ENCODE measurements at places on chromosomes 3 and 15.

GRCh38 chr3:126212620-126213378 is 32.4 kb upstream of the ALDH1L1 start:
- peak; percentile 79 for DNase-seq

DNA sequence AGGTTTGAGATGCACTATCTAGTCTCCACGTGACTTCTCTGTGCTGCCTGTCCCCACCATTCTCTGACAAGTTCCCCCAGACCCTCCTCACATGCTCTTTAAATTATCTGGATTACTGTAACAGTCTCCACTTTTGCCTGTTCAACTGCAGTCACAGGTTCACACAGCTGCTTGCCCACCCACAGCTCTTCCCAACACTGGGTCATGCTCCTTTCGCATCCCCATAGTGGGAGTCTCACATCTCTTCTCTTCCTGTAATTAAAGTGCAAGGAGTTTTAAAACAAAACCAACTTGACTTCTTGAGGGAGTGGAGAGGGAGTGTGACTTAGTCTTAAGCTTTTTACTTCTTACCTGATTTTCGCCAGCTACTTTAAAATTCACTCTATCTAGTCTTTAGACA is 178.8 kb downstream of the PLCL2 start:
- no peak for DNase-seq

DNA sequence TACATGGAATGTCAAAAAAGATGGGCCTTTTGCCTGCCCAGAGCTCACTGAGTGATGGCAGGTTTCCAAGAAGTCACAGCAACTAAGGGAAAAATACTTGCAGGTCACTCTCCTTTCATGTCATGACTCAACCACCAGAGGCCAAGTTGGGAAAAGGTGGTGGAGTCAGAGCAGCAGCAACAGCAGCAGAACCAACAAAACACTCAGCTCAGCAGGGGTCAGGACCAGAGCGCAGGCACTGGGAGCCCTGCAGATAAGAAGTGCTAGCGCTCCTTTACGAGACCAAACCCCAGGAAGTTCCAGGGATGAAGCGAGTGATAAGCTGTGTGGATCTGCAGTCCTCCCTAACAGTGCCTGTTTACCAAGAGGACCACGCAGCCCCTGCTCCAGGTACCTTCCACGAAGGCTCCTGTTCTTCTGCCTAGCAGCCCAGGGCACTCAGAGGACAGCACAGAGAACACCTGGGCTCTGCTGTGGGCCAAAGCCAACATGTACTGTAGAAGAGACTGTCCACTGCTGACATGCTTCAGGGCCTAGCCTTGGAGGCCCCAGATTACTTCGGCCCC is 26.0 kb downstream of the POC1A start:
- peak; percentile 37 for DNase-seq

DNA sequence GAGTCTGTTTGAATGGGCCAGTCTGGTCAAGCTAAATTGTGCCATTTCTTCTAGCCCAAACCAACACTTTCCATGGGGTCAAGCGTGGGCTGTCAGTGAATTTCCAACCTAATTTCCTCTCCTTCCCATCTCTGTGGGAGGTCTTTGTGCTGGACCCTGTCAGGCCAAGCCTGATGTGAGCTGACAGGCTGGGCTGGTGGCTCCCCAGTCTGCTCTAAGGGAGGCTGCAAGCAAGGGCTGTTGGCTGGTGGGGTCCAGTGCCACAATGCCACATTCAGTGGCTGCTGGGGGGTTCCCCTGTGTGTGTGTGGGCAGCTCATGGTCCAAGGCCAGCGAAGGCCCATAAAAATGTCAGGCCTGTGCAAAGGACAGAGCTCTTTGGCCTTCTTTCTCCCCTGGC is 216.1 kb downstream of the OPA1 start:
- no peak for DNase-seq

DNA sequence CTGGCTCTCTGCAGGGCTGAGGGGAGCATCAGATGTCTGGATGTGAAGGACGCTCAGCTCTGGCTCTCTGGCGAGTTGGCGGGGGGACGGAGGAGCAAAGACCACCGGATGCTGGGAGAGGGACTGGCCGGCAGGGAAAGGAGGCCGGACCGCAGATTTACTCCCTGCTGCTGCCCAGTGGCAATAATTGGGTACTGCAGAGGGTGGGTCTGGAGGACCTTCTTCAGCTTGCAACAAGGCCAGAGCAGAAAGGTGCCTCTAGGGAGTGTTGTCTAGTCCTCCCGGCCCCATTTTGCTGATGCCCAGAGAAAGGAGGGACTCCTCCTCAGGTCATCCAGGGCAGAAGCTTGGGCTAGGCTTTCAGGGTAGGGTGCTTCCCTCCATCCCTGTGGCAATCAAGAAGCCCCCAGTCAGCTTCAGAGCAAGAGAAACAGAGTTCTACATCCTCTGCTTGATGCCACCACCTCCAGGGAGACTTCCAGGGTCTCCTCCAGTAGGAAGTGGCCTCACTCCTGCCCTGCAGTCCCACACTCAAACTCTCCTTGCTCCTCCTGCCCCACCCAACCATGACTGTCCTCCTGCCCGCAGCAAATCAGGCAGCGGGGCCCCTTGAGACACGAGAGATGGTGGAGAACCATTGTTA is 20.3 kb upstream of the CSPG4 start:
- DNase-seq = peak; percentile 63

DNA sequence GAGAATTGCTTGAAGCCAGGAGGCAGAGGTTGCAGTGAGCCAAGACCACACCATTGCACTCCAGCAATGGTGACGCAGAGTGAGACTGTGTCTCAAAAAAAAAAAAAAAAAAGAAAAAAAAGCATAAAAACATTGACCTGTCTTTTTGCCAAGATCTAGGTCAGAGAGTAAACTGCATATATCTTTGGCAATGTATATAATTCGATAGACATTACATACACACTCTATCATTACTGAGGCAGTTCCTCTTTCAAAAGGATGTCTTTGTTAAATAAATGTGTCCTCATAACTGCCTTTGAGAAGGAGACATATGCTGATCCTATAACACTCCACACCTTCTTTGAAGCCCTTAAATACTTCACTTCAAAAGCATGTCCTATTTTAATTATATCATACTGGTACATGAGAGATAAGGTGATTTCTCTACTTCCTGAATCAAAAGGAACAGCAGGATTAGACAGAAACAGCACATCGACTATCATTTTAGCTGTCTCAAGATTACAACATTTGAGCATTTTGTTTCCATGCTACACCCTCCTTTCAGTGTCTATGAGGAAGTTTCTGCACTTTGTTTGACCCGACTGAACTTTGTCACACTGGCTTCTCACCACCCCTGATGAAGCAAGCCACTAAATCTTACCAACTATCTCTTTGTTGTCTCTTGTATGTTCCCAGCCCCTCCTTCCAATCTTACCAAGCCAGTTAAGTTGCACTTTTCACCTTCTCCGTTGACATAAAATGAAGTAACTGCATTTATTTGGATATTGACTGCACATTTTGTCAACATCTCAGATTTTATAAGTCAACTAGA is 335.8 kb downstream of the MECOM start:
- no peak for DNase-seq

- no peak for DNase-seq
These were observed 7.6 kb upstream of the PLA2G4F start for GRCh38 chr15:42163947-42164550.

GRCh38 chr3:148728753-148729152 is 31.1 kb downstream of the AGTR1 start:
- DNase-seq = no peak

DNA sequence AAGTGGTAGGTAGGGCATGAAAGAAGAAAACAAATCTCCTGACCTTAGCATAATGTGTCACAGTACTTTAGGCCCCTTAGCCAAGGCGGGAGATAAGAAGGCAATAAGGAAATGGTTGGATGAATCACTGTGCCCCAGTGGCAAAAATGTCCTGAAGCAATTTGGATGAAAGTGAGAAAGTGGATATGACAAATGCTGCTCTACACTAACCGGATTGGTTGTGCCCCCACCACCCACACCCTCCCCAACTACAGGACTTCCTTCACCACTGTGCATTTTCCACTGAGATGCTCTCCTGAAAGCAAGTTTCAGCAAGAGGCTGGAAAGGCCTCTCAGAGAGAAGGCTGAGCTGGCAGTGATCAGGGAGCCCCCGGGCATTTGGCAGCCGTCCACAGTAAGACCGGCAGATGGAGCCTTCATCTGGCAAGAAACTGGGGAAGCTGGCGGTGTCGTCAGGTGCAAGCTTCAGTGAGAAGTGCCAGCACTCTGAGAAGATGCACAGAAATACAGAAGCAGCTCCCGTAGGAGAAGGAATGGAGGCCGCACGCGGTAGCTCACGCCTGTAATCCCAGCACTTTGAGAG is 63.8 kb downstream of the ATP1B3 start:
- no peak for DNase-seq

GRCh38 chr15:49718234-49718633 is 97.4 kb downstream of the DTWD1 start:
- no peak for DNase-seq

DNA sequence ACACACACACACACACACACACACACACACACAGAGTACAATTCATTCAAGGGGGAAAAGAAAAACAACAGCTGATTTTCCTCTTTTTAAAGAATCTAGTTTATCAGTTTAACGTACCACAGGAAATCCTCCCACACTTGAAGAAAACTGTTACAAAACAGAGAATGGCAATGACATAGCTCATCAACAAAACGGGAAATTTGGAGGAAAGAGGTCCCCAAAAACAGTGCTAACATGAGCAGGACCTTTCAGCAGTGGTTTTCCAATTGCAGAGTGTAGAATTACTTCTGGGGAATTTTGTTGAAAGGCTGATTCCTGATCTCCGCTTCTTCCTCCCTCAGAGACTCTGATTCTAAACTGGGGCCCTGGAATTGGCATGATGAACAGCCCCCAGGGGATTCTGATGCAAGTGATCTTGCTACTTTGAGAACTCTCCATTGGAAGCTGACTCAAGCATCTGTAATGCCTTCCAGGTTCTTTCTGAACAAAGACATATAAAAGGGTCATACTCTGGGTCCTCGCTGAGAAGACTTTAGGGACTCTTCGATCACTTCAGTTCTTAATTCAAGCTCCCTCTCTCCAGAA is 442.6 kb upstream of the PROK2 start:
- DNase-seq = no peak

DNA sequence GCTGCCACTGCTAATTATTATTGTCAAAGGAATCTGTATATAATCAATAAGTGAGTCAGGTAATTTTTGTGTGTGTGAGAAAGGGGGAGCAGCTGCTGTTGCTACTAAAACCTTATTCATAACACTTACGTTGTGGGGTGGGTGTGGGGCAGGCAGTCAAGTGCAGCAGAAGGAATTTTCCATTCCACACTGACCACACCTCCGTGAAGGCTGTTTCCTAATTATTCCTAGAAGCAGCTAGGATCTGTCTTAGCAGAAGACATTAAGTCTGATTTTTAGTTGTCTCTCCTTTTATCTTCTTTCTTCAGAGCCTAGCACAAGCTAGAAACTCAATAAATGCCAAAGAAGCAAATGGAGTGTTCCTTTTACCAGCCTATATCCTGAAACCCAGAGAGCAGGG is 4.0 kb upstream of the U2SURP start:
- no peak for DNase-seq

GRCh38 chr15:26773067-26773877 is 406 bp upstream of the GABRB3 start:
- peak; percentile 75 for DNase-seq

DNA sequence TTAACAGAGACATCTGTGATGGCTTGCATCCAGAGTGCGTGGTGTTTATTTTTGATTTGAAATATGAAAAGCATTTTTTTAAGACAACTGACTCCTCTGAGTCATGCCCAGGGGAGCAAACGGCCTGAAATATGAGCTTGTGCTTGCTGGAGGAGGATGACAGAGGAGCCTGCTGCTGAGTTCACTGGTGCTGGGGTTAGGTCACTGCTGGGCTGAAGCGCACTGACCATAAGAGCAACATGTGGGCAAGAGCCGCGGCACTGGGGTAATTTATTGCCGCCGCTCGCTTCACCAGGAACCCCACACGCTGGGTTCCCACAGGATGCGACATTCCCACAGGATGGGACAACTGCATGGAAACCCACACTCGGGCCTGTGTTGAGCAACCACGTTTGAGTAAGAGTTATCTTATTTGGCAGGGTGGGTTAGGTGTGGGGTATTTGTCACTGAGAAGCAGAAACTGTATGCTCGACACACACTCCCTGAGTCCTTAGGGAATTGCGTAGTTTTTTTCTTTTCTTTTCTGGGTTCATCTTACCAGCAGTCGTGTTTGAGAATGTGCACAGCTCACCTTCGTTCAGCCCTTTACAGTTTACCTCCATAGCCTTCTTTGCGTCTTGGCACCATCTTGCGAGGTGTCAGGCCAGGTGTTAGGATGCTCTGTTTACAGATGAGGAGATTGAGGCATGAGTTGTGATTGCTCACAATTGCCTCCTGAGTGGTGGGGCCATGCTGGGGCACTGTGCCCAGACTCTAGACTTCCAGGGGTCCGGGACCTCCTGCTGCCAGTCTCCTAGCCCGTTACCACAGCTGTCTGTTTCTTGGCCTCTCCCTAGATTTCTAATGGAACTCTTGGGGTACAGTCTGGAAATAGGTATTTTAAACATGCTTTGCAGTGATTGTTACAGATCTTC is 60.4 kb downstream of the SMAD3 start:
- peak; percentile 85 for DNase-seq

- DNase-seq = no peak
These were observed 16.8 kb upstream of the ABHD2 start for GRCh38 chr15:89071471-89071870.

- DNase-seq = no peak
These were observed 11.8 kb upstream of the UCN2 start for GRCh38 chr3:48575366-48575765.

GRCh38 chr3:125357032-125357658 is 18.0 kb downstream of the ZNF148 start:
- DNase-seq = peak; percentile 76

GRCh38 chr3:59839283-59839682 is 789.5 kb upstream of the CFAP20DC start:
- no peak for DNase-seq

DNA sequence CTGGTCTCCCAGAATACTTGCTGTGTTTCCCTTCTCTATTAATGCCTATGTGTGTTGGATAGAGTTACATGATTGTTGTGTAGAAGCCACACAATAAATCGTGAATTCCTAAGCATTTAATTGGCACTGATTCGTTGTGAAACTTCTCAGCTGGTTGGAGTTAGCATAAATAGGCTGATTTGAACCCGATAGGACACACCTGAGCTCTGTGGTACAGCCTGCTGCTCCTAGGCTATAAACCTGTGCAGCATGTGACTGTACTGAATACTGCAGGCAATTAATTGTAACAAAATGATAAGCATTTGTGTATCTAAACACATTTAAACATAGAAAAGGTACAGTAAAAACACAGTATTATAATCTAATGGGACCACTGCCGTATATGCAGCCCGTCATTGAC is 4.9 kb downstream of the ACAD11 start:
- DNase-seq = no peak

- DNase-seq = no peak
These were observed 48.9 kb upstream of the FMN1 start for GRCh38 chr15:33243393-33243792.

- DNase-seq = no peak
These were observed 9.6 kb upstream of the TIPARP start for GRCh38 chr3:156664831-156665178.

GRCh38 chr3:160003520-160004128 is 15.0 kb downstream of the IL12A start:
- DNase-seq = peak; percentile 75

DNA sequence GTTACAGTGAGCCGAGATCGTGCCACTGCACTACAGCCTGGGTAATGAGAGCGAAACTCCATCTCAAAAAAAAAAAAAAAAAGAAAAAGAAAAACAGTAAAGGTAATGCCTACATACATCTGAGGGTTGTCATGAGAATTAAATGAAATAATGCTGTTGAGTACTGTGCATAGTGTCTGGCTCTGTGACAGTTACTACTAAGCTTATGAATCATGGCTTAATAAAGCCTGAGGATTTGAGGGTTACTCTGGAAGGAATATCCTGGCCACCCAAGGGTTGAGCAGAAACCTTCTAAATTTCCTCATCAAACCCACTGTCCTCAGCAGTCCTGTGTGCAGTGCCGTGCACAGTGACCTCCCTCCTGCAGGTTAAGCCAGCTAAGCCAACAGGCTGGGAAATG is 26.8 kb upstream of the ELP6 start:
- no peak for DNase-seq

Data from right cardiac atrium (tissue), 5 donors.